ENCODE measurements at places on chromosomes 12 and 14.
A peak's percentile ranks its signal among the peaks of the same experiment; 100 is the strongest.

GRCh38 chr12:44101475-44101874 is 265.6 kb downstream of the TMEM117 start:
- no peak for DNase-seq

- peak; percentile 83 for DNase-seq
These were observed 5.8 kb upstream of the PUS1 start for GRCh38 chr12:131923260-131923659.

DNA sequence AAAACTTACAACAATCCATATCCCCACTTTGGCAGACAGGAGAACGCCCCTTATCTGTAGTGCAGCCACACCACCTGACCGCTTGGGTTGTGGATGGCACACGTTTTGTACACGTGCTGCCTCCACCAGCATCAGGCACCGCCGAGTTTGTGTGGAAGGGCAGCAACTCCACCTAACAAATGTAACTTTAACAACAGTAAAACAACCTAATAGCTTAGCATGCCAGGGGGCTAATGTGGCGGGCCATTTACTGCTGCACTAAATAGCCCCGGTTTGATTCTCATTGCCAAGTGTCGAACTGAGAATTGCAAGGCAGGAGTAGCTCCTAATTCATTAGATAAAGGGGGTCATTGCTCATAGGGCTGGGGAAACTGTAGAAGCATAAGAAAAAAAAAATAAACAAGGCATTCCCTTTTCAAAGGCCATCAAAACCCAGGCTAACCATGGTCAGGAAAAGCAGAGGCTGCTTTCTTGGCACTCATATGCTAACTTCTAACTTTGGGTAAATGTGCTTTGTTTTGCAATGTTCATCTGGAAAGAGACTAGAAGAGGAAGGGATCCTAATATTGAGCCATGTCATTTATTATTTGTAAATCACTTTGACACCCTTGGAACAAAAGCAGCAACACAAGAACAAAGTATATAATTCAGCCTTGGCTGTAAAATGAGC is 279.7 kb upstream of the SOX5 start:
- no peak for DNase-seq

DNA sequence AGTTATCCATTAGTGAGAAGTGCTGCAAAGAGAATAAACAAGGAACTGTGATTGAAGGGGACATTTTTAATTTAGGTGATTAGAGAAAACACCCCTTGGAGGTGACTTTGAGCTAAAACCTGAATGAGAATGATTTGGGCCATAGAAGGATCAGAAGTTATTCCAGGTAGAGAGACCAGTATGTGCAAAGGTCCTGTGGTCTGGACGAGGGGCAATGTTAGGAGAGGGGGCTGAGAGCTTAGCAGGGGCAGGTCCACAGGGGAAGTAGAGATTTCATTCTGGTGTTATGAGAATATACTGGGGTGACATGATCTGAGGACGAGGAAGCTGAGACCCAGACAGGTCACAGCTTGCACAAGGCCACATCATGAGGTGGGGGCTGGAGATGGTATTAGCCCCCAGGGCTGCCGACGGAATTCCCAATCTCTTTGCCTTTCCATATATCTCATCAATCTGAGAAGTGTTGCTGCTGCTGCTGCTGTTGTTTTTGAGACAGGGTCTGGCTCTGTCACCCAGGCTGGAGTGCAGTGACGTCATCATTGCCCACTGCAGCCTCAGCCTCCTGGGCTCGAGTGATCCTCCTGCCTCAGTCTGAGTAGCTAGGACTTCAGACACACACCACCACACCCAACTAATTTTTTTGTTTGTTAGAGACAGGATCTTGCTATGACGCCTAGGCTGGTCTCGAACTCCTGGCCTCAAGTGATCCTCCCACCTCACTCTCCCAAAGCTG is 55.6 kb downstream of the KCTD10 start:
- DNase-seq, result no peak

- no peak for DNase-seq
These were observed 2.8 kb downstream of the PHB2 start for GRCh38 chr12:6967651-6968100.

- DNase-seq, result no peak
These were observed 11.0 kb downstream of the FKBP3 start for GRCh38 chr14:45123271-45123670.

- DNase-seq, result no peak
These were observed 37.0 kb upstream of the LRIG3 start for GRCh38 chr12:58957298-58957697.

DNA sequence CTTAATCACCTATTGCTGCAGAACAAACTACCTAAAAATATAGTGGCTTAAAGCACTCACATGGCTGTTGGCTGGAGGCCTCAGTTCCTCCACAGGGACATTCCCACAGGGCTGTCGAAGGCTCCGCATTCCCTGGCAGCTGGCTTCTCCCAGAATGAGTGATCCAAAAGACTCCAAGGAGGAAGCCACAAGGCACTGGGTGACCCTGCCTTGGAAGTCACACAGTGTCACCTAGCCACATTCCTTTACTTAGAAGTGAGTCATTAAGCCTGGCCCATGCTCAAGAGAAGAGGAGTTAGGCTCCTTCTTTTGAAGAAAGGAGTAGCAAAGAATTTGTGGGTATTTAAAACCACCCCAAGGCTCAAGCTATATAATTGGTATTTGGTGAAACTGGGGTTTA is 63.9 kb upstream of the MAP1LC3B2 start:
- DNase-seq, result no peak

GRCh38 chr14:101973356-101973755 is 9.0 kb downstream of the DYNC1H1 start:
- DNase-seq, result no peak

DNA sequence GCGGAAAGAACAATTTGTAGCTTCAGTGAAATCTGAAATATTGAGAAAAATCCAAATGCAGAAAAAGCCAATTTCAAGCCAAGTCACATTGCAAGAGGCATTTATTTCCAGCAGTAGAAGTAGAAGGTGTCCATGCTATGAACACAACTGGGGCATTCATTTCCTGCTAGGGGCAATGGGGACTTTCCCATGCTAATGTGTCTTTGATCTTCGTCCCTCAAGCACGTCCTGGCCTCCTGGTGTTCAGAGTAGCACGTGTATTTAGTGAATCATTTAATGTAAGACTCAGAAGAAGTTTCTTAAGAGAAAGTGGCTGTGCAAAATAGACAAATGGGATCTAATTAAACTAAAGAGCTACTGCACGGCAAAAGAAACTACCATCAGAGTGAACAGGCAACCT is 267.9 kb downstream of the TMEM132C start:
- DNase-seq, result no peak

GRCh38 chr12:87921621-87922020 is 107.6 kb downstream of the C12orf50 start:
- DNase-seq, result no peak

- no peak for DNase-seq
These were observed 41.0 kb downstream of the HSD17B6 start for GRCh38 chr12:56804169-56804568.

DNA sequence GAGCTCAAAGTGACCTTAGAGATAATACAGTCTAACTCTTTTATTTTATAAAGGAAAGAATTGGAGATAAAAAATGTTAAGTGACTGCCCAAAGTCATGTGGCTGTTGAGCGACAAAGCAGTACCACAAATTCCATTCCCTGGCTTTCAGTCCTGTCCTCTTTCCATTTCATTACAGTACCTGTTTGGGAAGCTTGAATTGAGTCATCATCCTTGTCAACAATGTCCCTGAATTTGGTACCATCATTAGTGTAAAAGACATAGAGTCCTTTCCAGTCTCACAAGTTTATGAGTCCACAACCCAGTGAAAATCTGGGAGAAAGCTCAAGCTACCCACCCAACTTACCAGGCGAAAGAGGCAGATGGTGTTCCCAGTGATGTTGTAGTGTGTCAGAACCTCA is 3.8 kb downstream of the ERP27 start:
- DNase-seq, result no peak

GRCh38 chr14:77148510-77149231 is 7.1 kb upstream of the ZDHHC22 start:
- no peak for DNase-seq

DNA sequence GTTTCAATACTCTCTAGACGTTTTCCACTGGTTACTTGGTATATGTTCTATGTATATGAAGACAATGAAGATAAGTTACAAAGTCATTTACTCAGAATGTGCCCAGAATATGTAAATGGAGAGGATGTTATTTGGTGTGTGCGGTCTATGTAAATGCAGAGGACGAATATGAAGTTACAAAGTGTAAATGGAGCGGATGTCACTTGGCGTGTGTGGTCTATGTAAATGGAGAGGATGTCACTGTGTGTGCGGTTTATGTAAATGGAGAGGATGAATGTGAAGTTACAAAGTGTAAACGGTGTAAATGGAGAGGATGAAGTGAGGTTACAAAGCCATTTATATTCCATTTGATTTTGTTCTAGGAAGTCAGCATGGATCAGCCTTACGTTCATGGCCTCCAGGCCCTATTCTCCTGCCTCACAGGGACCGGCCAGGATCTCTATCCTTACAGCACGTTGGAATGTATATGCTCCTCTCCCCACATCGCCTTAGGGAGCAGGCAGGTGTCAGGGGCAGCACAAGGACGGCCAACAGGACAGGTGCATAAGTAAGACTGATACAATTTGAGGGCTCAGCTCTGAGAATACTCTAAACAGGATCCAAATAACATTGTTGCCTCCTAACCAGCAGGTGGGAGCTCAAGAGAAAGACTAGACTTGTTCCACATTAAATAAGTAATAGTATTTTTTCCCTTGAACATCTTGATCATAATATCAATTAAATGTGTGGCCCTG is 42.4 kb downstream of the GLRX5 start:
- peak; percentile 76 for DNase-seq

- no peak for DNase-seq
These were observed 44.7 kb downstream of the NR1H4 start for GRCh38 chr12:100518376-100518775.

- no peak for DNase-seq
These were observed 64.1 kb downstream of the E2F7 start for GRCh38 chr12:77001276-77001675.

GRCh38 chr14:23154964-23155587 is 28.4 kb downstream of the SLC7A8 start:
- no peak for DNase-seq

DNA sequence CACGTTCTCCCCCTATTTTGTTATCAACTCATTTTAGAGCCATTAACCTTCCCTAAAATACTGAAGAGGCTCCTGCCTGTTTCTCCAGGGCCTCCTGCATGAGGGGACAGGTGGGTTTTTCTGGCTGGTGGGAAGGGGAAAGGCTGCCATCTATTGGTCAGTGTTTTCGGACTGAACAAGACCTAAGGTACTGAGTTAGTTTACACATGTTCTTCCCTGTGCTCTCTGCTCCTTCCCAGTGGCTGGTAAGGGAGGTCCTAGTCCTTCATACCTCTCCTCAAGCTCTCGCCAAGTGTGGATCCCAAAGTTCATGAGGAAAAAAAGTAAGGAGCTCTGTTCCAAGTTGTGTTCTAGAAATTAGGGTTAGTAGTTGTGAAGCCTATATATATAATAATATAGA is 357.5 kb downstream of the FSCB start:
- DNase-seq, result no peak
